ENCODE measurements at places on chromosomes 11 and 22. TPM values are rescaled to one million over a fixed set of nuclear protein-coding genes. Genes with fewer than 3 reads are reported as not detected.

DNA sequence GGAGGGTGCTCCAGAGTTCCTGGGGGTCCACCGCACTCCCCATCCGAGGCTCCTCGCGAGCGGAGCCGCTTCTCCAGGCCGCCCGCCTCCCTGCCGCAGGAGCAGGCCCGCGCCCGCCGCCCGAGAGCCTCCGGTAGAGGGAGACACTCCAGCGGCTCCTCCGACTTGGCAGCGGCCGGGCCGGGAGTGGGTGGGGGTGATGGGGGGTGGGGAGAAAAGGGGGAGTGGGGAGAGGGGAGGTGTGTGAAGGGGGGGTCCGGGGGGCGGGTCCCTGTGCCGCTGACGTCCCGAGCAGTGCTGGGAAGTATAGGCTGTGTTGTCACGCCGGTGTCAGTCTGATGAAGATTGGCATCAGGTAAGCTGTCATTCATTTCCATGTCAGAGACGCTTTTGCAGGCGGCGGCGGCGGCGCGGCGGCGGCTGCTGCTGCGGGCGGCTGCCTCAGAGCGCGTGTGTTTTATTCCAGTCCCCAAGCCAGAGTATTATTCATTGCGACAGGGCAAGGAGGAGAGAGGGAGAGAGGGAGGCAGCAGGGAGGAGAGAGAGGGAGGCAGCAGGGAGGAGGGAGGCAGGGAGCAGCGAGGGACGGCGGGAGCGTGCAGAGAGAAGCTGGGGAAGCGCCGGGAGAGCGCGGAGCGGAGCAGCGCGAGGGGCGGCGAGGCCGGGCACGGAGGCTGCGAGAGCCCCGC lies at the start of gene PKNOX2:
Gene PKNOX2, plus strand, starts transcription at position 330 of the 689 bp plus-strand sequence. CDS start 186,555 bp downstream, outside the sequence.
- peak; percentile 48 for DNase-seq

GRCh38 chr22:41215926-41216325 lies 10.8 kb downstream of the L3MBTL2 start:
- no peak for DNase-seq

DNA sequence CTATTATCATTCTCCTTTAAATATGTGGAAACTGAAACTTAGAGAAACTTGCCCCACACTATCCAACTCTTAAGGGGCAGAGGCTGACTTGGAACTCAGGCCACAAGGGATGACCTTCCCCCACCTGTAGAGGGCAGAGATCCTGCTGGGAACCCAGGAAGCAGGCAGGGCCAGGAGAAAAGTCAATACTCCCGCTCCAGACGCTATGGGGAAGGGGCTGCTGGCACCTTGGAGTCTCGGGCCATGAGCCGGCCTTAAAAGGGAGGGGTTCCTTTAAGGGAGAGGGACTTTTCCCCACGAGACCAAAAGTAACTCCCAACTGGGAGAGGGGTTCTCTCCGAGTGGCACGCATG lies 620 bp upstream of the ANO5 start:
- DNase-seq, result peak; percentile 49

The NPAS4 gene
- total RNA-seq, result not detected

The F2 gene
- not detected for total RNA-seq

The RASSF10 gene
- not detected for total RNA-seq

The OR51T1 gene
- not detected for total RNA-seq

Measured in H4 (cell line).